ENCODE measurements at places on chromosomes 12 and 14. TPM values are rescaled to one million over a fixed set of nuclear protein-coding genes. Genes with fewer than 3 reads are reported as not detected.

SLC6A12 gene
- 1.2 TPM for total RNA-seq

- DNase-seq = no peak
Measured at GRCh38 chr14:103820908-103821307, 26.5 kb downstream of the PPP1R13B start.

- DNase-seq = no peak
Measured at GRCh38 chr12:122197612-122197966, 5.9 kb upstream of the B3GNT4 start.

DNA sequence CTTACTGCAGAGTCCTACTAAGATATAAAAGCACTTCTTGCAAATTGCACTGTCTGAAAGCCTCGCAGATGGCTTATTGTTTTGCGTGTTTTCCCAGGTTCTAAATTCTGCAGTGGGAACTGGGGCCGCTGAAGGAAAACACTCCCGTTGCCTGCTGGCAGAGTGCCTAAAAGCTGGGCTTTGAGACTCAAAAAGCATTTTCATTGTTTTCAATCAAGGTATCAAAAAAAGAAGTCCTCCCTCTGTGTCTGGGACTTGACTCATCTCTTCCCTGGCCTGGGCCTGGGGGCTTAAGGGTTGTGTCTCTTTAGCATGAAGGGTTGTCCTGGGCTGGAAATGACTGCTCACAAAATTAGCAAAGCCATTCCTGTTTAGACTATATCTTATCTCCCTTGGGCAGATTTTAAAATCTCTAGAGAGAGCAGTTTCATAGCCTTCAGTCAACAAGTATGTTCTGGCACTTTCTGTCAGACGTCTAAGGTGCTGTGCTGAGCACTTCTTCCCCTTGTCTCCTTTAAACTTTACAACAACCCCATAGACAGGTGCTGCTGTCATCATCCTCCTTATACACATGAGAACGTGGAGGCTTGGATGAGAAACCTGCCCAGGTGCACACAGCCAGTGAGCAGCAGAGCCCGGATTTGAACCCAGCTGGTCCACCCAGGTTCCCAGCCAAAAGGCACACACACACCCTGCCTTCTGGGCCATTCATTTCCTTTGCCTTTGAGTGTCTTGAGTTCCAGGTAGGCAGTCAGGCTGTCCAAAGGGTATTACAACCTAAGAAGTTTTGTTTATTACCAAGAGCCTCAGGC, 31.1 kb downstream of the ELK3 start:
- DNase-seq = no peak

- DNase-seq = no peak
Measured at GRCh38 chr14:86221000-86221399, 691.1 kb downstream of the FLRT2 start.

DNA sequence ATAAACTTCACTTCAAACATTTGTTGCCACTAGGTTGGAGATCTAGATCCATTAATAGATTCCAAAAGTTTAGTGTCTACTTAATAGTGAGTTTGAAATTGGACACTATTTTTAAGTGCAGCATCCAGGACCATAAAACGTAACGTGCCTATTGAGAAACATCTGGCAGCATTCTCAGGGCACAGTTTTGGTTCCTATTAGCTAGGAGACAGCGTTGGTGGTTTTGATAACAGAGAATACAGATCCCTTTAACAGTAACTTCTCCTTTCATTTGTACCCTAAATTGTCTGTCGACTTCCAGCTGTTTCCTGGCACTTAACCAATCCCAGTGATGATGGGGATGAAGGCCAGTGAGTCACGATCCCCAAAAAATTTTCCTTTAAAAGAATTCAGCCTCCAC, 25.8 kb downstream of the KCNK10 start:
- DNase-seq = no peak

- peak; percentile 99 for DNase-seq
Measured at GRCh38 chr14:94026173-94026888, at the start of gene OTUB2. Gene OTUB2 (plus strand): TSS chr14:94026340. CDS start chr14:94026538, 198 bp downstream.

- DNase-seq = no peak
Measured at GRCh38 chr14:72929316-72930080, 3.2 kb downstream of the DCAF4 start.

- DNase-seq = no peak
Measured at GRCh38 chr14:91681118-91681517, 50.8 kb downstream of the CATSPERB start.

DNA sequence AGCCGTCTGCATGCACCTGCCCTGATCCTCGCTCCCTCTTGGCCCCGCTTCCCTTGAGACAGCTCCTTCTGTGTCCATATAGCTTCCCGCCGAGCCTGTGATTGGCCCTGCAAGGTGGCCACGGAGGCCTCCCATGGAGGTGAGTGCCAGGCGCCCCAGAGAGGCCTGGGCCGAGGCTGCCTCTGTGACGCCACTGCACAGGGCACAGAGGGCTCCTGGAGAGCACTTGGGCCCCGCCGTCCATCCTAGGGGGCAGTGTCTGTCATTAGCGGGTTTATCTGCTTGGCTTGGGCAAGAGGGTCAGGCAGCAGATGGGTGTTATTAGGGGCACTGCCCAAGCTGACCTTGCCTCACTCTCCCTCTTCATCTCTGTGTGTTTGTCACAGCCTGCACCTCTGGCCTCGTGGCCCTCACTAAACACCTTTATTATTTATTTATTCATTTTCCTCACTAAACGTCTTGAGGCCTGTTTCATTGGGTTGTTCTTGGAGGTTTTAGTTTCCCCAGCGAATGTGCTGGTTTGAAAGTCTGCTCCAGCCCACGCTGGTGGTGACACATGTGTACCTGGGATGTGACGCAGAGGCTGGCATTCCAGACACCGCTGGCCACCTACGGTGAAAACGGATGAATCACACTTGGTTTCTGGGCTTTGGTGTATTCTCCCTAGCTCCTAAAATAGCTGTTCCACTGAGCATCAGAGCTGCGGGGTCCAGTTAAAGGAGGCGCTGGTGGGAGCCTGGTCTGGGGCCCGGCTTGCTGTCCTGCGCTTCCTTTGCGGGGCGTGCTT, 5.9 kb downstream of the ZFYVE21 start:
- DNase-seq = no peak

GRCh38 chr12:50979369-50980052, 27.2 kb downstream of the HIGD1C start:
- DNase-seq = no peak
